CD14-positive monocyte (primary cell): ENCODE measurements at places on chromosomes 2 and 18. TPM values are rescaled to one million over a fixed set of nuclear protein-coding genes. Genes with fewer than 3 reads are reported as not detected.

GRCh38 chr2:226738821-226739544 is 60.6 kb downstream of the IRS1 start:
- no peak overlapping the region for H3K4me3 ChIP-seq
- no peak for DNase-seq
- H3K27ac ChIP-seq: no peak overlapping the region
- H3K27me3 ChIP-seq: no peaks in the 10 kb centered on the region
- no peaks in the 10 kb centered on the region for H3K4me1 ChIP-seq
- H3K36me3 ChIP-seq: no peaks in the 10 kb centered on the region

GRCh38 chr2:151650456-151650855 is 83.8 kb downstream of the NEB start:
- no peaks in the 10 kb centered on the region for H3K36me3 ChIP-seq
- H3K4me3 ChIP-seq: no peak overlapping the region
- H3K27me3 ChIP-seq: no peaks in the 10 kb centered on the region
- no peak for DNase-seq
- no peak overlapping the region for H3K27ac ChIP-seq

- H3K27ac ChIP-seq: no peak overlapping the region
- H3K36me3 ChIP-seq: no peaks in the 10 kb centered on the region
- peaks cover 10% of the 10 kb centered on the region for H3K27me3 ChIP-seq
Measured at GRCh38 chr2:11562476-11562875, 28.6 kb downstream of the GREB1 start.

CREG2 gene
- not detected for polyA plus RNA-seq

ALPP gene
- polyA plus RNA-seq: not detected in 2 replicates

ZDBF2 gene
- not detected for polyA plus RNA-seq

KIAA1328 gene
- 3.8 TPM for polyA plus RNA-seq

- H3K4me3 ChIP-seq: no peak overlapping the region
- DNase-seq: no peak
- peaks cover 38% of the 10 kb centered on the region for H3K4me1 ChIP-seq
- H3K36me3 ChIP-seq: no peaks in the 10 kb centered on the region
- no peaks in the 10 kb centered on the region for H3K27me3 ChIP-seq
- no peak overlapping the region for H3K27ac ChIP-seq
Measured at GRCh38 chr2:7011356-7012083, 94.3 kb downstream of the RNF144A start.

NCK2 gene
- 2.5 TPM for polyA plus RNA-seq

DNA sequence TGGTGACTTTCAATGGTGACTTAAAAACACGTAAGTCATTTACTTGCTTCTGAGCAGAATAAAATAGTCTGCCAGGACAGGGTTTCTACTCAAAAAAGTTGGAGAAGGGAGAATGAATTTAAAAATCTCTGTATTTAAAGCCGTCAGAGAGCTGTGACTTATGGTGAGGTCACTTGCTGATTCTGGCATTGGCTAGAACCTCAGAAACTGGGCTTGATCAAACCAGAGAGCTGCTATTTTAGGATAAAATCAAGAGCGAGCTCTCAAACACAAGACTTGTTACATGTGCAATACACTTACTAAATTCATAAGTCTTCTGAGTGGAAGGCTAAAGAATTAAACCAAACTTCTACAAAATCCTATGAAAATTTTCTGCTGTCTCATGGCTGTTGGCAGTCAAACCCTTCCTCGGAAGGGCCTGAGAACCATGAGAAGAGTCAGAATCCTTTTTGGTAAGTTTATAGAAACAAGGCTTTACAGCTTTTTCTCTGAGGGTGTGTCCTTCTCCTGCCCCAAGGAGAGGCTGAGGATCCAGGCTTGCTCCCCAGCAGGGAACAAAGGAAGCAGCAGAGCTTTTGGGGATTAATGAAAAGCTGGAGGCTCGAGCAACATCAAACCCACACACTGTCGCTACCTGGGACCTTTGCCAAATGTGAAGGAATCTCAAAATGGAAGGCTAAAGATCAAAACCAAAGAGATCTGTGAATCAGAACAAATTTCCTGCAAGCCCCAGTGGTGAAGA is 816.4 kb downstream of the SOCS6 start:
- H3K36me3 ChIP-seq: no peaks in the 10 kb centered on the region
- no peaks in the 10 kb centered on the region for H3K4me1 ChIP-seq
- H3K27me3 ChIP-seq: no peaks in the 10 kb centered on the region
- no peak overlapping the region for H3K27ac ChIP-seq
